ENCODE measurements at places on chromosomes 12 and 14.

DNA sequence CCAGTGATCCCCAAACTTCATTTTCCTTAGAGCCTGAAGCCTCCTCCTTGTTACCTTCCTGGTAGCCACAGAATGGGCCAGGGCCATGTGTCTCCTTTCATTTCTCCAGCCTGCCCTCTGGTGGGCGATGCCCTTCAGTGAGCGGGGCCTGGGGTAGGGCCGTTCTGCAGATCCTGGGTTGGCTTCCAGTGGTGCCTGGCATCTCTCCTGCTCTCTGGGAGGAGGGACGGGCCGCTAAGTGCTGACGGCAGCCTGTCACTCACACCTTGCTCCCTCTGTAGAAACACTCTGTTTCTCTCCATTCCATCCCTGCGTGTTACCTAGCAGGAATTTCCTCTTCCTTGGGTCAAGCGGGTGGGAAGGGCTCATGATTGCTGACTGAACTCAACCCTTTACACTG is 232.1 kb downstream of the CACNA1C start:
- no peak for DNase-seq

GRCh38 chr12:97321621-97322020 is 141.0 kb upstream of the RMST start:
- DNase-seq: no peak

DNA sequence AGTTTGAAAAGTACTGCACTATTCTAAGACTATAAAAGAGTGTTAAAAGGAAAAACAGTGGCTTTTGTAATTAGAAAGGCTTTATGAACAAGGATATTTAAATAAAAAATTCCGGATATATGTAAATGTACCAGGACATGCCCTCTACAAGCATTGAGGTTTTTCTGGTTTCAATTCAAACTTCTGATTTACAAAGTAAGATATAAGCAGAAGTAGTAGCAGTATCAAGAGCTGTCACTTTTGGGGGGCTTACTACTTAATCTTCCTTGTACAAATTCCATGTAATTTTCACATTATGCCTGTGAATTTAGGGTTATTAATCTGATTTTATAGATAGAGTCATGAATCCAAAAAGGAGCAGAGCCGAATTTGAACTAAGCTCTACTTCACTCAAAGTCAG is 170.3 kb upstream of the ATP2B1 start:
- DNase-seq: no peak

- DNase-seq: no peak
Observed at GRCh38 chr14:31660191-31660590, 99.0 kb downstream of the NUBPL start.
